Globus pallidus (tissue), 1 donor: ENCODE measurements at places on chromosomes 11 and 22.

DNA sequence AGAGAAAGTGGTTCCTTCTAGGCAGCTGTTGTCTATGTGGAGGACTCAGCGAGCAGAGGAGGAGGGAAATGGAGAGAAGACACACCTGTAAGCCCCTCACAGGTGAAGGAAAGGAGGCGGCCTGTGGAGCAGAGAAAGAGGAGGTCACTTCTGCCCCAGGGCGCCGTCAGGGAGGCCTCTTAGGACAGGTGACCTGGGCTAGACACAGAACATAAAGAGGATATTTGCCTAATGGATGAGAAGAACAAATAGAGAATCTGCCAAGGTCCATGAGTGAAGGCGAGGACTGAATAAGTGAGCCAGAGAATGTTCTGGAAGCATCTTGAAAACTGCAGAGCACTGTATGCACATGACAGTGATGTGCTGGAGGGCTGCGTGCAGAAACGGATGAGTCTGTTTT is 2.2 kb upstream of the SCUBE1 start:
- no peak for DNase-seq

DNA sequence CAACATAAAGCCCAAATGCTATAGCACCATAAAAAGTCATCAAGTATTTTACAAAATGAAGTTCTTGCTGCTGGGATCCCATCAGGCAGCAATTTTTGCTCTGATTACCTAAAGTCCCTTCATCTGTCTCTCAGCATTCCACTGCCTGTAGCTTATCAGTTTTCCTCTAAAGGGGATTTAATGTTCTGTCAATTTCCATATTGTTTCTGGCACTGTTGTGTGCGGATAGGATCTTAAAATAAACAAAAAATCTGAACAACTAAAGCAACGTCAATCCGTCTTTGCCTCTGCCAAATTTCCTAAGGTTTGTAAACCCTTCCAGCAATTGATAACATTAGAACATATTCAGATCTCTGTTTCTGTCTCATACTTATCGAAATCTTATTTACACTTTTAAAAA is 1126.3 kb upstream of the RAG2 start:
- DNase-seq = no peak

DNA sequence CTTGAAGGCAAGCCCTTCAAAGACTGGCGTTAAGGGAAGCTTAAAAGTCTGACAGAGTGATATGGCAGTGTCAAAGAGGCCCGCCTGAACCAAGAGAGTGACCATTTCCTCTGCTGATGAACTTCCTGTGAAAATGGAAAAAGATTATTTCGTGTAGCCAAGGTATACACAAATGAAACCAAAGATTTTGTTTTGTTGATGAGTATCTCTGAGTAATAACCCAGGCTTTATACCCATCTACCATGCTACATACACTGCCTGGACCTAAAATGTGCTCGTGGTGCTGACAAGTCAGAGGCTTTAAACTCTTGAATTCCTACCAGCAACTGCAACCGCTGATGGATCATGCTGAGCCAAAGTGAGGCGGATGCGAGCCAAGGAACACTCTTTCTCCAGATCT is 21.0 kb upstream of the FNBP4 start:
- DNase-seq = no peak

GRCh38 chr11:102254047-102254446 is 63.2 kb upstream of the BIRC3 start:
- DNase-seq = no peak

- no peak for DNase-seq
Measured at GRCh38 chr22:25484521-25485315, 79.8 kb upstream of the GRK3 start.

DNA sequence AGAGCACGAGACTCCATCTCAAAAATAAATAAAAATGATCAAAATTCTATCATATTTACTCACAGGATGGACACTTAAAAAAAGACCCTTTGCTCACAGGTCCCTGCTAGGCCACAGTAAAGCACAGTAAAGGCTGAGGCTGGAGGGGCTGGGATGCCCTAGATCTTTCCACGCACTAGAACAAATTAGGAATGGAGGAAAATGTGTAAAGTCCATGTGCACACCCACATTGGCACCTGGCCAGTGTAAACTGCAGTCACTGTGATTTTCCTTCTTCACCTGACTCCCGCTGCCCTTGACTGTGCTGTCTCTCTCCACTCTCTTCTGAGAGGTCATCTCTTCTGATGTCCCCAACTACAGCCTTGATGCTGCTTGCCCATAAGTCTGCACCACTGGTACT is 195.5 kb downstream of the EFCAB6 start:
- no peak for DNase-seq

DNA sequence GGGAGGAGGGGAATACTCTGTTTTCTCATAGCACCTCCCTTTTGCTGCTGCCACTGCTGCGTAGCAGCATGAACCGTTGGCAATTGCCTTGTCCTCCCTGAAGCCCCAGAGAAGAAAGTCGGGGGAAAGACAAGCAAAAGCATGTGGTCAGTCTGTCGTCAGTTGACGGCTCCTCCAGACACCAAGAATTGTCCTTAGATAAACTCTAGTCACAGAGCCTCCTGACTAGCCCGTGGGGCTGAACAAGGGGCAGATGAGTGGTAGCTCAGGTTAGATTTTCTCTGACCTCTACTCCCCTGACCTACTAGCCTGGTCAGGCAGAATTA is 126.4 kb upstream of the HSD17B12 start:
- no peak for DNase-seq

GRCh38 chr22:36552289-36552688 is 23.3 kb upstream of the EIF3D start:
- DNase-seq = no peak

GRCh38 chr11:119918347-119918746 is 189.3 kb upstream of the NECTIN1 start:
- no peak for DNase-seq
